Fibroblast of skin of right quadriceps (primary cell): ENCODE measurements at places on chromosomes 7 and 10.

GRCh38 chr10:77431209-77431611, 206.4 kb downstream of the KCNMA1 start:
- no peak for DNase-seq

GRCh38 chr10:88228130-88228529, 355.0 kb downstream of the RNLS start:
- no peak for DNase-seq

DNA sequence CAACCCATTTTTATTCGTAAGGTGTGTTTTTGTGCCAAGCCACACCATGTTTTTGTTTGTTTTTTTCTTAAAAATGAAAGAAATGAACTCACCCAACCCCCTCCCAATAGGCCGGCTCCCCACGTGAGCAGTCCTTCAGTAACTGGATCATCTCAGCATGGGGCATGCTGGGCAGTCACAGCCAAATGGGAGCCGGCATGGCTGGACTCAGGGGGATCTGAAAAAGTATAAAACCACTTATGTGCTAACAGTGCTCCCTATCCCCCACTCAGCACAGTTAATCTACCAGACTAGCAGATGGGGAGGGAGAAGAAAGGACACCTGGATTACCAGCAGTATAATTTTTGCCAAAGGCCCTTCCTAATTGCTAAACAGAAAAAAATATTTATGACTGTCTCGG, 39.3 kb downstream of the BAZ1B start:
- DNase-seq, result no peak

DNA sequence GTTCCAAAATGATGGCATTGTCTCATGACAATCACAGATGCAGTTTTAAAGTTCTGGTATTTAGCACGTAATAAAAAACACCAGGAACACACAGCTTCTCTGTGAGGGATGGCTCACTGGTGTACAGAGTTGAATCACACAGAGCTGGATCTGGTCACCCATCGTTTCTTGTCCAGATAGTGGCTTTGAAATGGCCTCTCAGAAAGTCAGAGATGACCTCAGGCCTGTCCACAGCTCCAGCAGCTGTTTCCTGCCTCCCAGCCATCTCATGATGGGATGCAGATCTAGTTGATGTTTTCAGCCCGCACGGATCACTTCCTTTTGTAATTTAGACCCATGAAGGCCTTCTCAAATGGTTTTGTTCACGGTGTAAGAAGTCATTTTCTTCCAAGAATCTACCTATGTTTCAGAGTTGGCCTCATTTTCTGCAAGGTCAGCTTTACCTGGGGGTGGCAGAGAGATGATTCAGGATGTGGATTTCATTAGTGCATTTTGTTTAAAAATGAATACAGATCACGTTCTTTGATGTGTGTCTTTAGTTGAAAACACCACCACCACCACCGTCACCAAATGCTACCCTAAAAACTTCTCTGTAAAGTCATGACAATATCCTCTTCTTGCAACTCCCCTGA, 166.2 kb downstream of the SNX10 start:
- DNase-seq, result no peak

GRCh38 chr7:49766966-49767365, 6.5 kb upstream of the VWC2 start:
- no peak for DNase-seq

DNA sequence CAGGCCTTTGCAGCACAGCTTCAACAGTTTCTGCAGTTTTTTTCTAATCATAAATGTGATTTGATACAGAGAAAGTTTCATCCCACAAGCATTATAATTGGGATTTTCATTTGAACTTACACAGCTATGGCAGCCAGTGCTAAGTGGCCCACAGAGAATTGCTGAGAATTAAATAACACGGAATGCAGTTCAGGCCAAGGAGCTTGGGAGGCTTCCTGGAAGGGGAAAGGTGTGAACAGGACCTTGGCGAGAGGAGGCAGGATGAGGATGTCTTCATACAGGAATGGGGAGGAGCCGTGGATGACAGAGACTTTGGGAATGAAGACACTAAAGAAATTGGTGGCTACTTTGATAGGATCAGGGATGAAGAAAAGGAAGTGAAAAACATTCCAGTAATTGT, 95.3 kb downstream of the ZNF22 start:
- no peak for DNase-seq

DNA sequence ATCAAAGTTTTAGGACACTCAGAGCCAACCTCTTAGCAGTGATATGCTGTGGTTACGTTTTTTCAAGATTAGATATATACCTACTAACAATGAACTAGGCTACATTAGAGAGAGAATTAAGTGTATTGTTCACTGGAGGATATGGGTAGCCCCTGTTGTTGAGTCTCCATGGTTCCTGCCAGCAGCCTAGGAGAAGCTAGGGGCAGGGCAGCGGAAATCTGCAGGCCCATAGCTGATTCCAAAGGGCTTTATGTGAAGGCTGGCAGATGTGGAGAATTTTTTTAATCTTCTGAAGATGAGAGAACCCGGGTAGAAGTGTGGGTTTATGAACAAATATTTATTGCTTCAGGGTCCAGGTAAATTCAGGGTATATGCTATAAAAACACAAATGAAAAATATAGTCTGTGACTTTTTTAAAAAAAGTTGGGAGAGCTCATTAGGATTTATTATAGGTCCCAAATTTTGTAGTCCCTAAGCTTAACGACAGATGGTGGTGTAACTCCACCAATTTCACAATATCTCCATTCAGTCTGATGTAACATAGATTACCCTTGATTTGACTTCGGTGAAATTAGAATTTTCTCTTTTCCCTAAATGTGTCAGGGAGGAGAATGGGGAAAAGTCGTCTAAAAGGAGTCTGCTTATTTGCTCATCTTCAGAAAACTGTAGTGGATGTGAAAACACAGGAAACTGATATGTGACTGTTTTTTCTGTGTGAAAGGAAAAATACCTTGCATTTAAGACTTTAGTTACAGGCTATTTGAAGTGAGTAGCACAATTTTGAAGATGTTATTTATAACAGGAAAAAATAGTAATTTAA, 163.0 kb upstream of the PPP1R3A start:
- DNase-seq, result peak; percentile 69

- no peak for DNase-seq
These were observed 3.8 kb upstream of the SKIDA1 start for GRCh38 chr10:21529032-21529910.

- DNase-seq, result no peak
These were observed 71.8 kb upstream of the PRKG1 start for GRCh38 chr10:51002469-51002868.

DNA sequence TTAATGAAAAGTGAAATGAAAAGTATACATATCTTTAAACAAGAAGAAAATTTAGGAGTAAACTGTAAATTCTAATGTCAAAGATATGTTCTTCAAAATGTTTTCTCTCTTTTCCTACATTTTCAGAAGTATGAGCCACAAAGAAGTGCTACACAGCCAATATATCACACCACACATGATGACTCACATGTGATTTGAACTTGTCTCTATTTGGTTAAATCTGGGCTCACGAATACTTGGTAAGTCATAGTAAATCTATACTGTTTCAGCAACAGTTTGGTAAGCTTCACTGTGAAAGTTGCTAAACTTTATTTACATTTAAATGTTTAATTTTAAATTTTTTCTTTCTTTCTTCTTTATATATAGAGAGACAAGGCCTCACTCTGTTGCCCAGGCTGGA, 380.6 kb upstream of the IGFBP3 start:
- DNase-seq, result peak; percentile 72

GRCh38 chr10:123930340-123931001, 38.9 kb upstream of the CPXM2 start:
- peak; percentile 95 for DNase-seq

- peak; percentile 85 for DNase-seq
These were observed 165.8 kb upstream of the PRSS1 start for GRCh38 chr7:142583446-142583845.

GRCh38 chr7:81973117-81973516, 203.3 kb upstream of the HGF start:
- no peak for DNase-seq

DNA sequence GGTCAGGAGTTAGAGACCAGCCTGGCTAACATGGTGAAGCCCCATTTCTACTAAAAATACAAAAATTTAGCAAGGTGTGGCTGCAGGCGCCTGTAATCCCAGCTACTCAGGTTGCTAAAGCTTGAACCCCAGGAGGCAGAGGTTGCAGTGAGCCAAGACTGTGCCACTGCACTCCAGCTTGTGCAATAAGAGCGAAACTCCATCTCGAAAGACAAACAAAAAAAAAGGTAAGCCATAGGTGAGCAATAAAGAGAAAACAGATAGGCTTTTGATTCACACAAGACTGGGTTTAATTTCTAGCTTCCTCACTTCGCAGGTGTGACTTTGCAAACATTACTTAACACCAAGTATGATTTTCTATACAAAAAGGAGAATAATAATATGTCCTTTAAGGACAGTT, 72.3 kb upstream of the ACBD5 start:
- DNase-seq, result no peak

GRCh38 chr7:44617225-44617890, 10.9 kb downstream of the OGDH start:
- peak; percentile 67 for DNase-seq

DNA sequence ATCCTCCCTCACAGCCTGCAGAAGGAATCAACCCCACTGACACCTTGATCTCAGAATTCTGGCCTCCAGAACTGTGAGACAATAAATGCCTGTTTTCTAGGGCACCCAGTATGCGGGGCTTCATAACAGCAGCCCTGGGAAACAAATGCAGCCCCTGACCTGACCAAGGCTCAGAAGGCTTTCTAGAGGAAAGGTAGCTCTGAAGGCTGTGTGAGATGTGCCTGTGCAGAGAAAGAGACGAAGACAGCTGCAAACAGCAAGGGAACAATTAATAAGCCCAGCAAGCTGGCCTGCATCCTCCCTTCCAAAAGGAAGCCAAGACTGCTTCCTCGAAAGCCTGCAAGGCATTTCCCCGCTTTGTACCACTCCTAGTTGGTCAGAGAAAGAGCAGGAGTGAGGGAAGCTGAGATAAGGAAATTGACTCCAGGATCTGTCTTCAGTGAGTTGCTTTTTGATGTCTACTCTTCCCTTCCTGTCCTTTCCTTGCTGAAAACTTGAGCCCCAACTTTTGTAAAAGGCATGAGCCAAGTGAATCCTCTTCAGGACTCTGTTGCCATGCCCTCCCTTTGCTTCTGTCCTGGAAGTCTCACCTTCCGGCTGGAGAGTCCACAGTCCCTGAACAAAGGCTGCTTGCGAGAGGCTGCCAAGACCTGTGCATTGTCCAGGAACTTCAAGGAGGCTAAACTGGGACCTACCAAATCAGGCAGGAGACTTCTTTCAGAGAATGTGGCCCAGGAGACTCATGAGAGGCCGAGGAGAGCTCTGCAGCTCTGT, 71.2 kb upstream of the ARID5B start:
- no peak for DNase-seq

- DNase-seq, result no peak
These were observed 876 bp upstream of the PIK3AP1 start for GRCh38 chr10:96721207-96721572.

DNA sequence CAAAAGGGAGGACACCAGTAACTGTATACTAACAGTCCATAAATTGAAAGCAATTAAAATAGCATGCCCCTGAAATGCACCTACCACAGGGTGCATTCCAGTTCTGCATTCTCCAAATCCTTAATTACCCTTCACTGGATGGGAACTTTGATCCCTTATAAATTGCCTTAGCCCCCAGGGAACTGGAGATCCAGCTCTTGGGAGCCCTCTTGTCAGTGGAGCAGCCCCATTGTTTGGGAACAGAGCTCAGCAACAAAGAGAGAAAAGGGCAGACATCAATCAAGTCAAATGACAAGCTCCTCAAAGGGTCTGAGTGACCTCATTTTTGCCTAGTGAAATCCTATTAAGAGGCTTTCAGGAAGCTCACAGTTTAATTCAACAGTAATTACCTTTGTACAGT, 472.6 kb downstream of the XPNPEP1 start:
- DNase-seq, result no peak

- DNase-seq, result no peak
These were observed 13.7 kb downstream of the ZMIZ2 start for GRCh38 chr7:44762300-44762699.

DNA sequence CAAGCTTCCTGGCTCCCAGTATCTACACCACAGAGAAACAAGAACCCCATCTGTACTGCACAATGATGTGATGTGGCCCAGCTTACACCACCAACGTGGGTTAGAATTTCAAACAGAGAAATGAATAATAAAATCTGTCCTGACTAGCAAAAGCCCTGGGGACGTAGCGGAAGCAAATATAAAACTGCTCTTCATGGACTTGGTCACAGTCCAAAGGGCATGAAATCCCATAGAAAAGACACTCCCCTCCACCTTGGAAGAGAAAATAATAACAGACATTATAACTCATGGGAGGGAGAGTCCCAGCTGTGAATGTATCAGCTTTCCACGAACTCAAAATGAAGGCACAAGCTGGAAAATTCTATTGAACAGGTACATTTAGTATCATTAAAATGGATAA, 205.3 kb upstream of the GALNT17 start:
- DNase-seq, result no peak

DNA sequence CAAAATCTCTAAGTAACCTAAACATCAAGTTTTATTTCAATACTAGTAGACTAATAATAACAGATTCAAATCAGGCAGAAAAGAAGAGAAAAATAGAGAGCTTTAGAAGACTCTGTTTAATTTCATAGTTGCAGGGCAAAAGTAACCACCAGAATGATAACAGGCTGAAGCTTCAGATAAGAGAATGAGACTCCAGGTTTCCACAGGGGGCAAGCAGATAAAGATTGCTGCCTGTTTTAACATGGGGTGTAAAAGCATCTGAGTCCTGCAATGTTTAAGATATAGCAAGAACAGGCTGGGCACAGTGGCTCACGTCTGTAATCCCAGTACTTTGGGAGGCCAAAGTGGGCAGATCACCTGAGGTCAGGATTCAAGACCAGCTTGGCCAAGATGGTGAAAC, 11.0 kb downstream of the CROT start:
- no peak for DNase-seq

GRCh38 chr10:84216834-84217233, 8.5 kb downstream of the LRIT2 start:
- no peak for DNase-seq

- no peak for DNase-seq
These were observed 355.0 kb downstream of the DNAJB6 start for GRCh38 chr7:157691586-157692459.

DNA sequence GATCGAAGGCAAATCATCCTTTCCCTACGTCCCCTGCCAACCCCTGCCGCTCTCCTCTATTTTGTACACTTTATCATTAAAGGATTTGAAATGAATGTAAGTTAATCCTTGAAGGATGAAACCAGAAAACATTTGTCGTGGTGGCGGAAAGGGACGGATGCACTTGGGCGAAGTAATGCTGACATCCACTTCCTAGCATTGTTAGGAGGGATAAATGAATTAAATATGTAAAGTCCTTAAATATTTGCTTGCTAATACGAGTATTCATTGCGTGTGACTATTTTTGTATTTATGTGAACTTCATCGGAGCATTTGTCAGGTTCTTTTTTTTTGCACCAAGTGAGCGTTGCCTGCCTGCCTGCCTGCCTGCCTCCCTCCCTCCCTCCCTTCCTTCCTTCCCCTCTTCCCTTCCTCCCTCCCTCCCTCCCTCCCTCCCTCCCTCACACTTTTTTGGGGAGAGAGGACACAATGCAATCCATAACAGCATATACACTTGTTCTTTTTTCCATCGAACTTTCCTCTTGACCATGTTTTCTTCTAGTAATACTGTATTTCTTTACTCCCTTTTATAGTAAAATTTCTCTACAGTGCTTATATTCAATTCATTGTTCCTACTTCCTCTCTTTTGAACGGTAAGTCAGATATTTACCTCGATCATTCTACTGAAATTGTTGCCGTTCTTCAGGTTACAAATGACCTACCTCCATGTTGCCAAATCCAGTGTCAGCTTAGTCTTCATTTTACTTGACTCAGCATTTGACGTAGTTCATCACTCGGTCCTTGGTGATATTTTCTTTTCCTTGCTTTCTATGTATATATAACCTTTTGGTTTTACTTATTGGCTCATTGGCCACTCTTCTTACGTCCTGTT, 831 bp downstream of the CCDC7 start:
- DNase-seq, result peak; percentile 39

- DNase-seq, result no peak
These were observed 51.4 kb downstream of the ZRANB1 start for GRCh38 chr10:124993345-124993708.
